ENCODE measurements at places on chromosomes 4 and X.
A peak's percentile ranks its signal among the peaks of the same experiment; 100 is the strongest.

DNA sequence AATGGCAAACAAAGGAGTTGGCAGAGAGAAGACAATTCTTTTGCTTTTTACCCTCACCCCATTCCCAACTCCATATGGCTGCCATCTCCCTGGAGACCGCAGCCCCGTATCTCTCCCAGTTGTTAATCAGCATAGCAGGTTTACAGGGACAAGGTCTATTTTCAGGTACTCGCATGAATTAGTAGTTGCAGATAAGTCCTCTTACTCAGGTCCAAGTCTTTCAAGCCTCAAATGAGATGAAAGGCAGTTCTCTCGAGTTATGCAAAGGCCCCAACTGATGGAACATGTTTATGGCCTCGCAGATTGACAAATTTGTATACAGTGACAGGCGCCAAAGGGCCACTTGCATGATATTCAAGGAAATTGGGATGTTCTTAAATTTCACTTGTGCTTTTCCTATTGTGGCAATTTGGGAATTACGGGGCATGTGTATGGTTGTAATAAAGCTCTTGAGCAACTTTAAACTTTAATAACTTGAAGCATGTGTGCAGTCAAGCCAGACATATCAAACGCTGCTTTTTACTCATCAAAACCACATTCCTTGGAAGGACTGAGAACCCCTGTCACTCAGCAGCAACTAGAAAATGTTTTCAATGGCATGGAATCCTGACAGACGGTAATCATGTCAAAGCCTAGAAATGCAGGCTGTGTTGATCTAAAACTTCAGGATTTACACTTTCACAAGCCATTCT lies 45.1 kb downstream of the KDR start:
- DNase-seq: no peak

- no peak for DNase-seq
Observed at GRCh38 chrX:74426071-74426470, 4.8 kb downstream of the SLC16A2 start.

DNA sequence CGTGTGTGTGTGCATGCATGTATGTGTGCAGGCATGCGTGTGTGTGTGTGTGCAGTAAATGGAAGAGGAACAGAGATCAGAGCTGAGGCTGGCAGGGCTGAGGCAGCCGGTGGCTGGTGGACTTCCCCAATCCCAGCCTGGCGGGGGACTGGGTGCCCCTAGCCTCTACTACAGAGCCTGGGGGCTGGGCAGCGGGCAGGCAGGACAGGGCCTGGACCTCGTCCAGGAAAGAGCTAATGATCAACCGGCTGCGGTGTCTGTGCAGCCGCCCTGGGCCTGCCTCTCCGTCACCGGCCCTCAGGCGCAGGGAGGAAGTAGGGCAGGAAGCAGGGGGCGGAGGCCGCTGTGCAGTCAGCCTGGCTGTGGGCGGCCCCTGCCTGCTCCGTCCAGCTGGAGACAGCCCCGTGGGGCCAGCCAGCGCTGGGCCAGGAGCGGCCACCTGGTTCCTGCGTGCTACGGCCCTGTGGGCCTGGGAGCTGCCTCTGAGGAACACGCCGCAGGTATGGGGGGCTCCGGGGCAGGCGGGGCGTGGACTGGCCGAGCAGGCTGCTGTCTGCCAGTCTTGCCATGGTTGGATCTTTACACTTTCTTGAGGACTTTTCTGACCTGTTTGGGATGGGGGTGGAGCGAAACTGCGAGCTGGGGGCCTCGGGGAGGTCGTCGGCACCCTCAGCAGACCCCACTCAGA lies at the start of gene SH3TC1:
Gene SH3TC1, plus strand, starts transcription at position 385 of the 688 bp plus-strand sequence. CDS start 5,905 bp downstream, outside the sequence.
- DNase-seq: peak; percentile 79

DNA sequence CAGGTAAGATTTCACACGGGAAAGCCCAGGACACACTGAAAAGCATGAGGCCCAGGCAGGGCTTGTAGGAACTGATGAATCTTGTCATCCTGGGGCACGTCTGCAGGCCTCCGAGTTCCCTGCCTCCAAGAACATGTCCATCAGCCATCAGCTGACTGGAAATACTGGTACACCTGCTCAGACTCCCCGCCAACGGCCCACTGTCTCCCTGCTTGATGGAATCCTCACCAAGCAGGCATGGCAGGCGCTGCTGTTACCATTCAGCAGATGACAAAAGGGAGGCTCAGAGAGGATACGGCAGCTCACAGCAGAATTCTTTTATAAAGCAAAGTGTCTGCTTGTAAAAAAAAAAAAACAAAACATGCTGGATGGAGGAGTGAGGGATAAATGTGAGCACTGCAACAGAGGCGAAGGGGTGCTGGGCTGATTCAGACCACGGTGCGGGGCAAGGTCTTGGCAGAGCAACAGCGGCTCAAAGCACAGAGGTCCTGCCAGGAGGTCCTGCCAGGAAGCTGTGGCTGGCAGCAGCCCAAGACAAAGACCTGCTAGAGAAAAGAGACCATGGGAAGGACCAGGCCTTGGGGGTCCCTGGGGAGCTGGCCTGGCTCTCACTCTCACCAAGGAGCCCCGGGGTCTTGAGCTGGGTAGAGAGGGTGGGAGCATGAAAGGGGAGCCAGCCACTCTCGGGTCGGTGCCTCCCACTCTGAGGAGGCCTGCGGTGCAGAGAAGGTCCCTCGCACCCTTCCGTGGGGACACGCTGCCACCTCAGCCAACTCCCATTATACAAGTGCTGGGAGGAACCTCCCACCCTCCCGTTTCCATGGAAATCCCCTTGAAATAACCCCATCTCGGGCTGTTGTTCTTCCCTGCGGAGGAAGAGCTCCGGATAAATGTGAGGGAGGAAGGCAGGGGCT lies 25.6 kb downstream of the PPP2R2C start:
- no peak for DNase-seq

DNA sequence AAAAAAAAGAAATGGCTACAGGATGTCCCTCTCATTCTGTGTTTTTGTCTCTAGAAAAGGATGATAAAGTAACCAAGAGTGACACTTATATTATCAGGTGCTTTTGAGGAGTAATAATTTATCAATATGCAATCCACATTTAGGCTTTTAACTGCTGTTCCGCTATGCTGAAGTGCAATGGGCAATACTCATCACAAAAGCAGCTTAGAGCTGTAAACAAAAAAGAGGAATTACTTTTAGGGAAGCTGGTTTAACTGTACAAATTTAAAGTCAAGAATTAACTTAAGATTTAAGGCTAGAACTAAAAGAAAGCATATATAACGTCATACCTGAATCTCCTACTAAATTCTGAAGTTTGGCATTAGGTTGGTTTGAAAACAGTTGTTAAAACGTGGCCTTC lies 93.5 kb upstream of the DDX3X start:
- DNase-seq: no peak

DNA sequence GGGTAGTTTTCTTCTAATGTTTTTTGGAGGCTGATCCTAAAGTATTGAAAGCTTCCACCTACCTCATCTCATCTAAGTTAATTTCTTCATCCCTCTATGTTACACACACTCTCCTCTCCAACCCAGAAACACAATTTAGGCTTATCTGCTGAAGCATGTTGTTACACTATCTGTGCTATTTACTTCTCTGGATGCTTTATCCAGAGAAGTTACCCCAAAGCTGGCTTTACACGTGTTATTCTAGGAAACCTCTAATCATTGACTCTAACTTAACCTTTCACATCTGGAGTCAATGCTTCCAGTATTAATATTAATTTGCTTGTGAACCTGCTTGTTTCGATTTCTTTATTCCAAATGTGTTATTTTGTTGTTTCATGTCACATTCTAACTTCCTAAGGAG lies 87.3 kb upstream of the NMU start:
- DNase-seq: no peak

DNA sequence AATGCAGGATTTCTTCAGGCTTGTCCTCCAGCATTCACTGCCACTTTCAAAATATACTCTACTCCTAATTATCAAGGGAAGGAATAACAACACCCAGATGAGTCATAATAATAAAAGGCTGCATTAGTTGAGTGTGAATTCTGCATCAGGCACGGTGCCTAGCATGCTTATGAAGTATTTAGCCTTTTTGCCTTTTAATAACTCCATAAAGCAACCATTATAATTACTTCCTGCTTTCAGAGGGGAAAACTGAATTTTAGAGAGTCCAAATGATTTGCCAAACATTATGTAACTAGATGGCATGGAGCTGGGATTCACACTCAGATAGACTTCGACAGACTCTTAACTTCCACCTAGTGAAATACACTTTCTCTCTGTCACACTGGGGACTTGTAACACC lies 2365.5 kb downstream of the PCDH7 start:
- DNase-seq: no peak

DNA sequence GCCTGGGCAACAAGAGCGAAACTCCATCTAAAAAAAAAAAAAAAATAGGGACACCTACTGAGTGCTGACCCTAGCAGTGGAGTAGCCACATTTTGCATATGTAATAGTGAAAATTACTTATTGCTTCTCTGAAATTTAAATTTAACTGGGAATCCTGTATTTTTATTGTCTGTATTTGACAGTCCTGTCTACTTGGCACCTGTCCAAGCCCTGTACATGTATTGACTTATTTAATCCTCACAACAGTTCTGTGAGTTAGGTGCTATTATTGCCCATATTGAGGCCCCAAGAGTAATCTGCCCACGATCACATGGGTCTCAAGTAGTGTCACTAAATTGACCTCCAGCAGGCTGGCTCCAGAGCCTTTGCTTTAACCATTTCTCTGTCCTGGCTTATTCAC lies 81.6 kb downstream of the WDR19 start:
- DNase-seq: no peak

DNA sequence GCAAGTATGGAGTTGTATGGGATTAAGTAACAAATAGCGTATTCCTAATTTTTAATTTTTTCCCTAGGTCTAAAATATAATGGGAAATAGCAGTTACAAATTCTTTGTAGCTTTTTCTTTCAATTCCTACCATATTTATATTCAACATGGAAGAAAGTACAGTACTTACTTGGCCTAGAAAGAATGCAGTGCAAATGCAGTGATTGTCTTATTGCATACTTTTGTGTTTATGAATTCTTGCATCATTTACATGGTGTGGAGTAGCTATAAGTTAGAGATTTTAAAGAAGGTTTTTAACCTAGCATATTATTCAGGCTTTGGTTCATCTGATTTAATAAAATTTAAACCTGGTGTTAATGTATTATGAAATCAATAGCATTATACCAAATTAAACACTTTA lies 263.3 kb downstream of the BMPR1B start:
- no peak for DNase-seq

GRCh38 chr4:72128741-72129140 lies 96.9 kb downstream of the NPFFR2 start:
- no peak for DNase-seq

DNA sequence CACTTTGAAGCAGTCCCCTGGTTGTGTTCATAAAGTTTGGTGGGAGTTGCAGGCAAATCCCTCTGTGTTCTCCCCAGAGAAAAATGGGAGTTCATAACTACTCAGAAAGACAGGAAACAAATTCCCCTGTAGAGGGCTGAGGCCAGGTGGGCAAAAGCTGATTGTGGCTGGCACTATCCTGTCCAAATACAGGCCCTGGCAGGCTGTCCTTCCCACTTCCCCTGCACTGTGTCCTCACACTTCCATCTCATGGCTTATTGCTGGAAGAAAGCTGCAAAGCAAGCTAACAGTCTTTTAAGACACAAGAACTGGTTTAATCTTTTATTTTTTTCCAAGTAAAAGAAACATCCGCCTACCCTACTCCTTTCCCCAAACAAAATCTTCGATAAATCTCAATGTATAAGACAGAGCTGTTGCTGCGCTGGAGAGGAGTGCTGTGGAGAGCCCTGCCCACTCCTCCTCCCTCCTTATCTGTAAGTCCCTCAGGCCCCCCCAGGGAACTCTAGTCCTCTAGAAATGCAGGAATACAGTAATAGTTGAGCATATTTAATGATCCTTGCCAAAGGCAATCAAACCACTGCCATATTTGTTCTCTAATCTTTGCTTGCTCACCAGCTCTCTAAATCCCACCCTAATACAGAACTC lies 14.0 kb downstream of the TAPT1 start:
- no peak for DNase-seq

DNA sequence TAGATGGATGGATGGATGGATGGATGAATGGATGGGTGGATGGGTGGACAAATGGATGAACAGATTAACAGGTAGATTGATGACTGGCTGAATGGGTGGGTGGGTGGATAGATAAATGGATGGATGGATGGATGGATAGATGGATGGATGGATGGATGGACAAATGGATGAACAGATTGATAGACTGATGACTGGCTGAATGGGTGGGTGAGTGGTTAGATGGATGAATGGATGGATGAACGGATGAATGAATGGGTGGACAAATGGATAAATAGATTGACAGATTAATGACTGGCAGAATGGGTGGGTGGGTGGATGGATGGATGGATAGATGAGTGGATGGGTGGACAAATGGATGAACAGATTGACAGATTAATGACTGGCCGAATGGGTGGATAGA lies 13.6 kb upstream of the AKAP17A start:
- no peak for DNase-seq

- no peak for DNase-seq
Observed at GRCh38 chr4:155564086-155564485, 102.6 kb upstream of the GUCY1A1 start.

DNA sequence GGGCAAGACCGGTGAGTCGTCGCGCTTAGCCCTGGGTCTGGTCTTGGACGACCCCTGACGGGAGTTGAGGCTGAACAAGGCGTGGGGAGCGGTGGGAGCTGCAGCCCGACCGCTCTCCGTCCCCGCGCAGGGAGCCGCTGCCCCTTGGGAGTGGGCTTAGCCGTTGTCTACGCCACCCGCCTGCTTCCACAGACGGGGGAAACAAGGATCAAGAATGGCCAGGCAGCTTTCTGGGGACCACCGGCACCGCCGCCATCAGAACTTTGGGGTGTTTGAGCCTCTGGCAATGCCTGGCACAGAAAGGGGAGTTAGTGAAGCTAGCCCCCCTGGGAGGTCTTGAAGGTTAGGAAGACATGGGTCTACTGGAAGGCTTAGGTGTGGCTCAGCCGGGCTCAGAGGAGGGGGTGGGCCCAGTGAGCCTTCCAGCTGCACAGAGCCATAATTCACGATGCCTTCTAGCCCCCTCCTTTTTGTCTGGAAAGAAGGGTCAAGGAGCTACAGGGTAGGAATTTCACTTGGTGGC lies 583 bp downstream of the RASL11B start:
- no peak for DNase-seq

DNA sequence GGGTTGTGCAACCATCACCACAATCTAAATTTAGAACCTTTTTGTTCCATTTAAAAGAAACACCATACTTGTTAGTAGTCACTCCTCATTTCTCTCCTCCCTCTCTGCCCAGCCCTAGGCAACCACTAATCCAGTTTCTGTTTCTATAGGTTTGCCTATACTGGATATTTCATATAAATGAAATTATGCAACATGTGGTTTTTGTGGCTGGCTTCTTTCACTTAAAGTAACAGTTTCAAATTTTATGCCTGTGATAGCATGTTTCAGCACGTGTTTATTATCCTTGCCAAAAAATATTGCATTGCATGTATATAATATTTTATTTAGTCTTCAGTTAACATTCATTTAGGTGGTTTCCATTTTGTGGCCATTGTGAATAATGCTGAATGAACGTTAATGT lies 437.6 kb downstream of the IL1RAPL1 start:
- DNase-seq: no peak

- no peak for DNase-seq
Observed at GRCh38 chr4:16011173-16011572, 48.2 kb upstream of the FGFBP2 start.

GRCh38 chr4:2333916-2334644 lies 72.2 kb upstream of the MXD4 start:
- DNase-seq: no peak
